ENCODE measurements at places on chromosomes 4 and X. TPM values are rescaled to one million over a fixed set of nuclear protein-coding genes. Genes with fewer than 3 reads are reported as not detected.

The CFI gene
- 0.73 TPM for total RNA-seq

The CSN2 gene
- not detected for total RNA-seq

The SFRP2 gene
- 4.8 TPM for total RNA-seq

The TIGD4 gene
- total RNA-seq: 0.20 TPM

The BTC gene
- total RNA-seq: under 0.01 TPM

The KDR gene
- under 0.01 TPM for total RNA-seq

The SOWAHB gene
- not detected for total RNA-seq

The ARHGEF6 gene
- 10.4 TPM for total RNA-seq

The PRDM8 gene
- total RNA-seq: 4.0 TPM

The CSAG3 gene
- not detected for total RNA-seq

The ELMOD2 gene
- total RNA-seq: 19.4 TPM

The FGF13 gene
- under 0.01 TPM for total RNA-seq

The NEUROG2 gene
- not detected for total RNA-seq

The ANAPC10 gene
- total RNA-seq: 25.8 TPM

The RAB28 gene
- total RNA-seq: 13.7 TPM

The DUSP21 gene
- not detected for total RNA-seq

The PAGE5 gene
- not detected for total RNA-seq

The SLC6A14 gene
- total RNA-seq: not detected

The RTL3 gene
- total RNA-seq: not detected

The SPACA5 gene
- total RNA-seq: not detected

The TSPAN6 gene
- total RNA-seq: 16.6 TPM

The RAB40A gene
- total RNA-seq: 0.39 TPM

The ABCE1 gene
- 166 TPM for total RNA-seq

The CSN3 gene
- not detected for total RNA-seq

The POF1B gene
- not detected for total RNA-seq

The AMOT gene
- total RNA-seq: 1.6 TPM

The KLF8 gene
- 4.4 TPM for total RNA-seq

The NDST3 gene
- total RNA-seq: not detected

The KCND1 gene
- total RNA-seq: 0.20 TPM

The CTBP1 gene
- total RNA-seq: 212 TPM

The ASB9 gene
- 2.2 TPM for total RNA-seq

The LARP1B gene
- total RNA-seq: 27.8 TPM

The RAB9B gene
- 0.20 TPM for total RNA-seq

The SSX4B gene
- total RNA-seq: not detected

The GLRA3 gene
- total RNA-seq: not detected

The ZAR1 gene
- total RNA-seq: not detected

The MGST2 gene
- 4.8 TPM for total RNA-seq

The SLC9A7 gene
- 30.5 TPM for total RNA-seq

The OPRPN gene
- total RNA-seq: not detected

The ADGRG4 gene
- total RNA-seq: not detected

The ZNF732 gene
- 0.37 TPM for total RNA-seq

The SHROOM2 gene
- under 0.01 TPM for total RNA-seq

The JCHAIN gene
- total RNA-seq: not detected

The AFM gene
- not detected for total RNA-seq

The NSUN7 gene
- under 0.01 TPM for total RNA-seq

The ARAP2 gene
- under 0.01 TPM for total RNA-seq

The SOWAHD gene
- total RNA-seq: not detected

The NUP62CL gene
- total RNA-seq: 0.37 TPM

The GSX2 gene
- not detected for total RNA-seq

The SPON2 gene
- 267 TPM for total RNA-seq

The ALAS2 gene
- total RNA-seq: not detected

The MAGEA11 gene
- total RNA-seq: not detected

All from subcutaneous preadipocyte (primary cell).